AG08396 (cell line): ENCODE measurements at places on chromosomes 7 and 10.
A peak's percentile ranks its signal among the peaks of the same experiment; 100 is the strongest.

DNA sequence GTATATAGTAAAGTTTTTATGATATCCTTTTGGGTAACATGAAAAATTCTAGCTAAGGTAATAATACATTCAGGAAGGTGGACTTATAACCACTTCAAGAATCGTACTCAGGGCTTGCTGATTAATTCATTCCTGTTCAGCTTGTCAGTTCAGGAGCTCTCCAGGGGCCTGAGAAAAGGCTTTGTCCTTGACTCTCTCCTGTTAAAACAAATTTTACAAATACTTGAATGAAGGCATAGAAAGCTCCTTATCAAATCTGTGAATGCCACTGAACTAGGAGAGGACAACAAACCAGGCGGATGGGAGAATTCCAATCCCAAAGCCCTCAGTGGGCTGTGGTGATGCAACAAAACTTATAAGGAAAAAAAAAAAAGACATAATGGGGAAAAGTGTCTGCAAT, 354.5 kb upstream of the ZMIZ1 start:
- DNase-seq = no peak

- DNase-seq = no peak
Measured at GRCh38 chr10:29240986-29241660, 47.7 kb upstream of the LYZL1 start.

DNA sequence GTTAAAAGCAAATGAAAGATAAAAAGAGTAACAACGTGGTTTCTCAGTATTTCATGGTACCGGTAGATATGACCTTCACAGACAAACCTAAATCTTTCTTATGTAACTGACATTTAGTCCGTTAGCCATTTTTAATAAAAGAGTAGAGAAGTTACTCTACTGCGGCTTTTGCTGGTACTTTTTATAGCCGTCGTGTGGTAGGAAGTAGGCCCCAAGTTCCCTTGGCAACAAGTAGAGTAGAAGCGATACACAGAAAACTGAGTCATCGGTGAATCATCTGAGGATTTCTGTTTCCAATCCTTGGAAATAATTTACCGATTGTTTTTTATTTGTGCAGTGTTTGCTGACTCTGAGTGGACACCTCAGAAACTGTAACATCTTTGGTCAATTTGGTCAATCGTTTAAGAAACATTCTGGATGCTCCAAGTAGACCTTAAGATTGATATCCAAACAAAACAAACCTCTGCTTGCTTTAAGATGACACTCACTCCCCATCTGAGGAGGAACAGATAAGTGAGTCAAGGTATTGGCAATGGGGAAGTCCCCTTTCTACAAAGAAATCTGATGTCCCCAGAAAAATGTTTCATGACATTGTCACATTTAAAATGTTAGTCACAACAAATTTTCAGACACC, 63.9 kb upstream of the AHR start:
- peak; percentile 68 for DNase-seq

GRCh38 chr10:6721964-6722615, 142.0 kb upstream of the PRKCQ start:
- peak; percentile 66 for DNase-seq

DNA sequence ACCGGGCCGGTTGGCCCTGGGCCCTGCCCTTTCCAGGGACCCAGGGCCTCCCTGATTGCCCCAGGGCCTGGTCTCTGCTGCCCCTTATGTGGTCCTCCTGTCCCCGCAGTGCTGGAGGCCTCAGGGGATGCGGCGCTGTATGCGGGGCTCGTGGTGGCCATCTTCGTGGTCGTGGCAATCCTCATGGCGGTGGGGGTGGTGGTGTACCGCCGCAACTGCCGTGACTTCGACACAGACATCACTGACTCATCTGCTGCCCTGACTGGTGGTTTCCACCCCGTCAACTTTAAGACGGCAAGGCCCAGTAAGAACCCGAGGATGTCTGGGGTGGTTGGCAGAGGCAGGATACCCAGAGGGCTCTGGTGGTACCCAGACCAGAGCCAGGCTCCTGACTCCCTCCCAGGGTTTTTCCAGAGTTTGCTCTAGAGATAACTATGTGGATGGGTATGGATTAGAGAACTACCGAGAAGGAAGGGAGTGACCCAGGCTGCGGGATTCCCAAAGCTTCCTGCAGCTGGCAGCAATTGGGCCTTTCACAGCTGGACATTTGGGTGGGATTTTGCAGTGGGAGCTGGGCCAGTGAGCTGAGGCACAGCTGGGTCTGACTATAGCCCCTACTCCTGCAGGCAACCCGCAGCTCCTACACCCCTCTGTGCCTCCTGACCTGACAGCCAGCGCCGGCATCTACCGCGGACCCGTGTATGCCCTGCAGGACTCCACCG, 28.1 kb upstream of the SLC29A3 start:
- no peak for DNase-seq

DNA sequence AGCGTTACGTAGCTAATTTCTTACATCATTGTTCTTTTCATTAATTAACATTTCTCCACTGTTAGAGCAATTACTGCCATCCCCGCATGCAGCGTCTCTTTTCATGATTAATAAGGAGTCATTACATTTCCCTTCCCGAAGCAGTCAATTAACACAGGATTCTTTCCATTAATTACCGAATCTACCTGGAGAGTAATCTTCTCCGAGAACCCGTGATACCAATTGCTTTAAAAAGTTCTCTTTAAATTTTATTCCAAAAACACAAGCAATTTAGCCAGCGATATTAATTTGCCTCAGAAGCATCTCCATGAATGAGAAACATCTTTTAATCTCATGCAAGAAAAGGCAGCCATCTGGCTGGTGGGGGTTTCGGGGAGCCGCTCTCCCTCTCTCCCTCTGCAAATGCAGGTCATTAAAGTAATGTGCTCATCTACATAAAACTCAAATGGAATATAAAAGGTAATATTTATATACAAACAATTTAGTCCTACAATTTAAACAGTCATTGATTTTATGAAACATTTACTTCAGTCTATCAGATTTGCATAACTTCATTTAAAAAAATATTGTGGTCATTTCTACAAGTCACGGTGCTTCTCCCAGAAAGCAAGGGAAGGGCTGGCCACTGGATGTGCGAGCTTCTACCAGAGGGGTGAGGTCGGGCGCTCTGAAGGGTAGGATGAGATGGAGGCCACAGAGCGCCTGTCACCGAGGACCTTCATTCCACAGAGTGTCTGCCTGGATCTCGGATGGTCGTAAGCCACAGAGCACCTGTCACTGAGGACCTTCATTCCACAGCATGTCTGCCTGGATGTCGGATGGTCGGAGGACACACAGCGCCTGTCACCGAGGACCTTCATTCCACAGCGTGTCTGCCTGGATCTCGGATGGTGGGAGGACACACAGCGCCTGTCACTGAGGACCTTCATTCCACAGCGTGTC, 145.0 kb downstream of the WDR37 start:
- no peak for DNase-seq

GRCh38 chr7:20747001-20747400, 39.7 kb downstream of the SP8 start:
- no peak for DNase-seq

DNA sequence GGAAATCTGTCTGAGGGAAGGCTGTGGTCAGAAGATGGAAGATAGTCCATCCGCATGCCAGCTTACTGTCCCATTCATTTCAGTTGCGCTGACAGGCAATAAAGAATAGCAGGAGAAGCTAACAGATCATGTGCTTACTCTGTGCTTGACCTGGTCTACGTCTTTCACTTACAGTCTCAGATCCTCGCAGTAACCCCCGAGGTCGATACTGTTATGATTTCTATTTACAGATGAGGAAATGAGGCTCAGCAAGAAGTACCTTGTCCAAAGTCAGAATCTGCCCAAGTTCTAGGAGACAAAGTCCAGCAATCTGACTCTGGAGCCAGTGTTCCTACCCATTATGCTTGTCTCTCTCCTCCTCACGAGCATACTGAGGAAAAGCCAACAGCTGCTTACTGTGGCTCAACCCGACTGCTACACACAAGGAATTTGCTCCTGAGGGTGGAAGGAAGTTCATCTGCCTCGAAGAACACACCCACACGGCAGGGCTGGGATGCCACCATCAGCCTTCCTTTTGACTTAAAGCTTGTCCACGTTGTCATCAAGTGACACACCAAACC, 74.2 kb downstream of the MINPP1 start:
- DNase-seq = no peak

- DNase-seq = no peak
Measured at GRCh38 chr7:132276234-132276630, 300.0 kb downstream of the PLXNA4 start.

DNA sequence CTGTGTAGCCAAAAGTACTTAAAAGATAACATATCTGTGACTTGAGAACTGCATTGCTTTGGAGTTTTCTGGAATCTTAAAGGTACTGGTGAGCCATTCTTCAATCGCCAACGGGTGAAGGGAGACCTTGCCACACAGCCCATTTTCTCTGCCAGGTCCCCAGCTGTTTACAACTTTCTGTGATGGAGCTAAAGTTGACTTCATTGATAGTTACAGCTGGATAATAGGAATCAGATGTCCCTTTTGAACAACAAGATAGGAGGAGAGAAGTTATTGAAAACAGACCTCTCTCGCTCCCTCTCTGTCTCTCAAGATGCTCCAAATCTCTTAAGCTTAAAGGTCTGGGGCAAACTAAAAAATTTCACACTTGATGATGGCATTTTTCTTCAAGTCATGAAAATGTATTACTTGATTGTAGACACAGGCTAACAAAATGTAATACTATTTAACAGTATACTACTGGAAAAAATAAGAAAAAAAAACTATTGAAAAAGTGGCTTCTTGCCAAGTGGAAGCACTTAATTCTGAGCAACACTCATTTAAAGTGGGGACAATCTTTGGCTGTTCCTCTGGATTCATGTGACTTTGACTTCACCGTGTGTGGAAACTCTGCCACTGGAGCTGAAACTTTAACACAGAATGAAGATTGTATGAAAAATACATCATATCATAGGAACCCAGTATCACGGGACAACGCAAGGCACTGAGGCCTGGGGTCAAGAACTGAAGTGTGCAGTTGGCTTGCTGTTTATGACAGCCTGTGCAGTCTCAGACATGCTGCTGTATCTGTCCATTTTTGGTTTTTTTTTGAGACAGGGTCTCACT, 78.4 kb upstream of the AFAP1L2 start:
- DNase-seq = no peak

DNA sequence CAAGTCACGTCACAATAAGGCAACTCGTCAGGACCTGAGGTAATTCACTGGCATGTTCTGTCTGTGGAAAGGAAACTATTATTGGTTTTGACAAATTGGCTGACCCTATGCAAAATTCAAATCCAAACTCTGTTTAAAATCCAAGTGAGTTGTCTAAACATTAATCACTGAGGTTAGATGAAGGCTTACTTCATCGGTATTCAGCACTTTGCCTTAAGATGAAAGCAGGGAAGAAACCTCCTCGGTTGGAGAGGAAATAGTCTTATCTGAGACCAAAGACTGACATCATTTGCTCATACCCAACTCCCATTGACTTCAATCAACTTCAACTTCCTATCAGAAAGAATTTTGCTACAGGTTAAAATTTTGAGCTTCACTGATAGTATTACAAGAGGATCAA, 355.1 kb upstream of the MBL2 start:
- no peak for DNase-seq

GRCh38 chr10:100019787-100020141, 10.0 kb upstream of the DNMBP start:
- DNase-seq = peak; percentile 32

DNA sequence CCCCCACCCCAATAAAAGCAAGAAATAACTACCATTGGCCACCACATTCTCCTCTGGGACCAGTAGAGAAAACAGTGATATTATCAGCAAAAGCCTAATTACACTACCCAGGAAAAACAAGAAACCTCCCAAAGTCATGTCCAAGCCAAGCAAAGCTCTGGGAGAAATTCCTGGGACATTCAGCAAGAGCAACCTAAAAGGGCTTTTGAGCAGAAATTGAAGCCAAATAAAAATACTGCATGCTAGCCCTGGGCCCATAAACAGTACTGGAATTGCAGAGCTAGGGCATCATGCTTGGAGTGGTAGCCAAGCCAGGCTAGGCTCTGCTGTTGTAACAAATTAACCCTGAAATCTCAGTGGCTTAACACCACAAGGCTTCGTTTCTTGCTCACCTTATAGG, 347.9 kb downstream of the LRMDA start:
- no peak for DNase-seq

DNA sequence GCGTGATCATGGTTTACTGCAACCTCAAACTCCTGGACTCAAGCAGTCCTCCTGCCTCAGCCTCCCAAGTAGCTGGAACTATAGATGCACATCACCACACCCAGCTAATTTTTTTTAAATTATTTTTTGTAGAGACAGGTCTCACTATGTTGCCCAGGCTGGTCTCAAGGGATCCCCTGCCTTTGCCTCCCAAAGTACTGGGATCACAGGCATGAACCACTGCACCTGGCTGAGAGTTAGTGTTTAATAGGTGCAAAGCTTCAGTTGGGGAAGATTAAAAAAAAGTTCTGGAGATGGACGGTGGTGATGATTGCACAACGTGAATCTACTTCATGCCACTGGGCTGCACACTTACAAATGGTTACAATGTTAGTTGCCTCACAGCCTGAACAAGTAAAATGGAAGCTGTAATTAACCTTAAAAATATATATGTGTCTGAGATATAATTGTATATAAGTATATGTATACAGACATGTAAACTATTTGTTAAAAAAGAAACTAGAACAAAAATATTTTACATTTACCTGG, 106.4 kb upstream of the ZNF438 start:
- DNase-seq = no peak

DNA sequence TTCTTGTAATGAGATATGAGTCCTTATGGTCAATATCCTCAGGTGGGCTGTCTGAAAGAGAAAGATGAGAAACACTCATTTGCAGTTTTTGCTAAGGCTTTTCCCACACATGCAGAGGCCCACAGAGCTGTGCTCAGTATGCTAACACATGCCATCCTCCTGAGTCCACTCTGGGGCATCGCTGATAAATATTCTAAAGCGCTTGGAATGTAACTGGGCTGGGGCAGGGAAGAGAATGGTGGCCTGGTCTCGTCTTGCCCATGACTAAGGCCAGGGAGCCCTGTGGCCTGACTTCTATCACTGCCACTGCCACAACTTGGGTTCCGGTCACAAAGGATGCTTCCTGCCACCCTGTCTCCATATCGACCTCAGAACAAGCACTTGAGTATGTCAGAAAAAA, 199.7 kb upstream of the FRMD4A start:
- DNase-seq = no peak

DNA sequence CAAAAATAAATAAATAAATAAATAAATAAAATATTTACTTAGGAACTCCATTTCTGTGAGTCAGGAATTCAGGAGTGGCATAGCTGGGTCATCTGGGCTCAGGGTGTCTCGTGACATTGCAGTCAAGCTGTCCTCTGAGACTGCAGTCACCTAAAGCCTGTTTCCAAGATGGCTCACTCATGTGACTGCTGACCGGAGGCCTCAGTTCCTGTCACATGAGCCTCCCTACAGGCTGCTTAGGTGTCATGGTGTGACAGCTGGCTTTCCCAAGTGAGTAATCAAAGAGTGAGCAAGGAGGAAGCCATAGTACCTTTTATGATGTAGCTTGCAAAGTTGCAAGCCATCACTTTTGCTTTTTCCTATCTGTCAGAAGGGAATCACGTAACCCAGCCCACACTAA, 128.6 kb upstream of the KCTD7 start:
- DNase-seq = no peak
